ENCODE measurements at places on chromosomes 7 and 10.

DNA sequence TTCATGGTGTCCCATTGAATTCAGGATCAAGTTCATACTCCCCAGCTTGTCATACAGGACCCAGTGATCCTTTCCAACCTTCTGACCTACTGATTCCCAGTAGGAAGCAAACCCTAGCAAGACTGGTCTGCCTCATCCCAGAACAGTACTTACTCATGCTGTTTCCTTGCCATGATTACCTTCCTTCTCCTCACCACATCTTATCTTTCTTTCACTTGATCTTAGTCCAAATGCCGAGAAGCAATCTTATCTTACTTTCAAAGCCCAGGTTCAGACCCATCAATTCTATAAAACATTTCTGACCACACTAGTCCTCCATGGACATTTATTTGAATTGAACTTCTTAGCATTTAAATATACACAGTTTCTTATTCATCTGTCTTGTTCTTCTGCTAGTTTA, 26.6 kb upstream of the ATRNL1 start:
- DNase-seq = no peak

DNA sequence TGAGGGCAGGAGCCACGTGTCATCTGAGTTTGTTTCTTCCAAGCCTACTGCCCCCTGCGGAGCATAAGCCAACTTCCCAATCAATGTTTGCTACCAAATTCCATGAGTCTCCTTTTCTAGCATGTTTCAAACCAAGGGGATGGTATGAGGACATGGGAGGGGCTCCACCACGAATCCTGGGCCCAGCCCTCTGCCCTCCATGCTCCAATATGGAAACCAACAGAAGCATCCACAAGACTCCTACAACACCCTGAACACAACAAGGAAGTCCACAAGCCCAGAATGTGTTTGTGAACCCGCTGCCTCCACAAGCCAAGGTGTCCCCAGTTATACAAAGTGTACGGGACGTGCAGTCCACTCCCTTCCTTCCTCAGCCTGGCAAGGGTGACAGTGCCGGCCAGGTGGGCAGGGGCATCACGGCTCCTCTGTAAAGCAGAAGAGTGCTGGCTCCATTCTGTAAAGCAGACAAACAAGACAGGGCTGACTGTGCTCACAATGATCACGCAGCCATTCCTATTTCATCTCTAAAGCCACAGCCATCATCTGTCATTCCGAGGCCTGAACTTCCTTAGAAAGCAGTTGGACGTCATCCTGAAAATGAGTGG, 466.1 kb downstream of the PTPRN2 start:
- DNase-seq = no peak

- DNase-seq = no peak
Observed at GRCh38 chr10:119451300-119451896, 91.1 kb downstream of the RGS10 start.

DNA sequence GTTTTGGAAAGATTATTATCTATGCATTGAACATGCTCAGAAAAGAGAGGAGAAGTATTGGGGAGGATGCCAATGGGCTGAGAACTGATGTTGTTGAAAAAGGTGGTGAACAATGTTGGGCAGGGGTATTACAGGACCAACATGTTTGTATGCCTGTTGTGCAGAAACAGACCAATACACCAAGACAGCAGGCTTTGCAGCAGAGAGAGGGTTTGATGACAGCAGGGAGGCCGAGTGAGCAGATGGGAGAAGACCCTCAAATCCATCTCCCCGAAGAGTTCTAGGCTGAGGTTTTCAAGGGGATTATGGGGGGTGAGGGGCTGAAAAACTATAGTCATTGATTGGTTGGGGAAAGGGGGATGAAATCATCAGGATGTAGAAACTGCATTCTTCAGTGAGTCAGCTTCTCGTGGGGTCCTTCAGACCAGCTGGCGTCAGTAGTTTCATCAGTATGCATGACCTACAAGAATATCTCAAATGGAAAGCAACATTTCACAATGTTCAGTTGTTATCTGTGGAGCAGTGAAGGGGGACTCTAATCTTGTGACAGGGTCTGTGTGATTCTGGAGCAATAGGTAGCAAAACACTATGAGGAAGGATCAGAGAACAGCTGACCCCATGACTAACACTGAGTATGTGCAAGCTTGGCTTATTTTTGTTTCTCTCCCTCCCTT, 167.8 kb downstream of the BAMBI start:
- DNase-seq = no peak

DNA sequence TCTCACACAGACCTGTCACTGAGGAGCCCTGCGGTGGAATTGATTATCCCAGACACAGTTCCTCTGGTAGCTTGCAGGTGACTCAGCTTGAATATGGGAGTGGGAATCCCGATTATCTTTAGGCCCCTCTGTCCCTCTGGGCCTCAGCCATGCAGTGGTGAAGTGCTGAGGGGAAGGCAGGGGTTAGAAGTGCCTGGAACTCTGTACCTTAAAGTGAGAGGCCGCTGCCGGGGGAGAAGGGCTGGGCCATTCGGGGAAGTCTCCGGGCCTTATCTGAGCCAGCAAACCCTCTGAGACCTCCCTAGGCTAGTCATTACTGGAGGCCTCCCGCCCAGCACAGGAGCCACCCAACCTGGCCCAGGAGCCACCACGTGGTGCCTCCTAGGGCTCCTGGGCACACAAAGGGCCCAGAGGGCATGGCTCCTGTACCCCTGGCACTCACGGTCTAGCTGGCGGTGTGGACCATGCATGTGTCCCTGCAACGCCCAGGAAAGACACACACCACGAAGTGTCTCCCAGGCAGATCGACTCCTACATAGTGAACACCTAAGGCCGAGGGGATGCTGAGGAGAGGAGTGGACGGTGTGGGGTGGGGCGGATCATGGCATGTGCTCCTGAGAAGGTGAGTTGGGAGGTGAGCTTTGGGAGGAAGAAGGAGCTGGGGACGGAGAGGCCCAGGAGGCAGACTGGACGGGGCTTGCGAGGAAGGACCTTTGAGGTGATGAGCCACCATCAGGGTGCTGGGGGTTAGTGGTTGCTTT, 56.2 kb downstream of the HK1 start:
- DNase-seq = no peak

DNA sequence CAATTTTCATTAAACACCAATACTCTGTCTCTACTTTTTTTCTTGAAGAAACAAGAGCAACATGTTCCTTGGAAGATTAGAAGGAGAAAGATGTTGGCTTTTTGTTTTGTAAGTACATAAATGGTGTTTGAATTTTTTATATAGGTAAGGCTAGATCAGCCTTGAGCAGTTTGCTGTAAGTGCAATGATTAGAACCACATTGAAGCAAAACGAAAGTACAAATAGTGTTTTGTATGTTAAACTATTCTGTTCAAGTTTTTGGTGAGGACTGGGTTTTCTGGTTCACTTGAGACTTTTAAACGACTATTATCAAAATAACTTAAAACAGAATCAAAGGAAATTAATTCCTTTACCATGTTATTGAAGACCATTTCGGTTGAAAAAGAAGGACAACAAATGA, 162.9 kb upstream of the NRP1 start:
- no peak for DNase-seq

GRCh38 chr10:132163278-132163765, 23.4 kb upstream of the DPYSL4 start:
- peak; percentile 95 for DNase-seq

GRCh38 chr7:141872931-141873330, 31.6 kb upstream of the PRSS37 start:
- no peak for DNase-seq

DNA sequence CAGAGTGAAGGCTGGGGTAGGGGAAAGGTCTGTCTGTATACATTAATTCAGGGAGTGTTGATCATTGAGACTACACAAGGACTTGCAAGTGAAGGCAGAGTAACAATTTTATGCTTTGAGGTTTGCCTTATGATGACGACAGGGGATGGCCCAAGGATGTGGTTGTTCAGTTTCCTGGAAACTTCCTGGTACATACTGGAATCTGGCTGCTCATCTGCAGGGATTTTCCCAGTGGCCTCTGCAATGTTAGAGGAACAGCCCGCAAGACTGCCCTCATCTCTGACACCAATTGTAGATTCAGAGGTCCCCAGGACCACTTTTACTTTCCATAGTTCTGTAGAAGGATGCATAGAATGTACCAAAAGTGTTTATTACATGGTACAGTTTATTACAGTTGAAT, 189.6 kb downstream of the TMEM178B start:
- DNase-seq = no peak

DNA sequence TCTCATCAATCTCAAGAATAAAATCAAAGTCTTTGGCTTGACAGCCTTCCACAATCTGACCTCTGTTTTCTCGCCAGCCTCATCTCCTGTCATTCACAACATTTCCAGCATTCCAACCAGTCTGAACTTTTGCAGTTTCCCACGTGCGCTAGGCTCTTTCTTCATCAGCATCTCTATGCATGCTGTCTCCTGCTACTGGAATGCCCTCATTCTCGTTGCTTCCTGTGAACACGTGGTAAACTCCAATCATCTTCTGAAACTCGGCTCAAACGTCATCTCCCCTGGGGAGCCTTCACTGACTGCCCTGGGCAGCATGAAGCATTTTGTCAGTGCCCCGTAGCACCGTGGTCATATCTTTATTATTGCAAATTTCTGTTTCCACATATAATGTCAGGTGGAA, 12.2 kb upstream of the RSBN1L start:
- no peak for DNase-seq

DNA sequence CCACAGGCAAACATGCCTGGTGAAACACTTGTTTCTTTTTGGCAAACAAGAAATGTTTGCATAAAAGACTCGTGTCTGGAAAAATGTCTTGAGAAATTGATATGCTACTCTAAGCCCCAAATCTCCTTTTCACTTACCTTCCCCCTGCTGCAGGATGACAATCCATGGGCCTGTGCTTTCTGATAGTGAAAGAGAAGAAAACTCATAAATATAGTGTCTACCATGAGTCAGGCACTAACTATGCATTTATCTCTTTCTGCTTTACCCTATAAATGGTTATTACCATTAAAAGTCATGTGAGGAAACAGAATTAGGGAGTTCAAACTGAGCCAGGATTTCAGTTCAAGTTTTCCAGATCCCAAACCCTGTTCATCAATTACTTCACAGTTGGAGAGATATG, 6.6 kb upstream of the TARP start:
- no peak for DNase-seq

DNA sequence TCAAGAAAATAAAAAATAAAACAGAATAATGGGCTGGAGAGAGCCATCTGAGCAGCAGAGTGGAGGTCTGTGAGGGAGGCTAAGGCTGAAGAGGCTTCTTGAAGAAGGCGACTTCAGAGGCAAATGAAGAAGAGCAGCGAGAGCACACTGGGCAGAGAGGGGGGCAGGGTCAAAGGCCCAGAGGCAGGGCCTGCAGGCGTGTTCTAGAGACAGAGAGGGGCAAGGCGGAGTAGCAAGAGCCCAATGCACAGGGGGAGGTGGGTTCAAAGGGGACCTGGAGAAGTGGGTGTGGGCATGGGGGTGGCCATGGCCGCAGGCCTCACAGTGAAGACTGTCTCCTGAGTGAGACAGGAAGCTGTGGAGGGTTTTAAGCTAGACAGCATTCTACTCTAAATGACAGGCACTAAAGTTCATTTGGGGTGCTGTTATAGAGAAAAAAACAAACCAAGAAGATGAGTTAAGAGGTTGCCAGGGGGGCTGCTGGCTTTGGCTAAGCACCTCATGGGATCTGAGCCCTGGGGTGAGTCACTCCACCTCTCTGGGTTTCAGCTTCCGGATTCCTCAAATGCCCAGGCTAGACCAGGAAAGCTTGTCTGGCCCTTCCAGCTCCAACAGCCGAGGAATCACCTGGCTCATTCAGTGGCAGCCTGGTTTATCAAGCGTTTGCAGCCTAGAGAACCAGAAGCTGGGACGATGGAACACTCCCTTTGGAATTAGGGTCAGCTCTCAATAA, 81.7 kb downstream of the DLG5 start:
- DNase-seq = no peak

- no peak for DNase-seq
Observed at GRCh38 chr10:79342295-79342761, 4.9 kb upstream of the PPIF start.

DNA sequence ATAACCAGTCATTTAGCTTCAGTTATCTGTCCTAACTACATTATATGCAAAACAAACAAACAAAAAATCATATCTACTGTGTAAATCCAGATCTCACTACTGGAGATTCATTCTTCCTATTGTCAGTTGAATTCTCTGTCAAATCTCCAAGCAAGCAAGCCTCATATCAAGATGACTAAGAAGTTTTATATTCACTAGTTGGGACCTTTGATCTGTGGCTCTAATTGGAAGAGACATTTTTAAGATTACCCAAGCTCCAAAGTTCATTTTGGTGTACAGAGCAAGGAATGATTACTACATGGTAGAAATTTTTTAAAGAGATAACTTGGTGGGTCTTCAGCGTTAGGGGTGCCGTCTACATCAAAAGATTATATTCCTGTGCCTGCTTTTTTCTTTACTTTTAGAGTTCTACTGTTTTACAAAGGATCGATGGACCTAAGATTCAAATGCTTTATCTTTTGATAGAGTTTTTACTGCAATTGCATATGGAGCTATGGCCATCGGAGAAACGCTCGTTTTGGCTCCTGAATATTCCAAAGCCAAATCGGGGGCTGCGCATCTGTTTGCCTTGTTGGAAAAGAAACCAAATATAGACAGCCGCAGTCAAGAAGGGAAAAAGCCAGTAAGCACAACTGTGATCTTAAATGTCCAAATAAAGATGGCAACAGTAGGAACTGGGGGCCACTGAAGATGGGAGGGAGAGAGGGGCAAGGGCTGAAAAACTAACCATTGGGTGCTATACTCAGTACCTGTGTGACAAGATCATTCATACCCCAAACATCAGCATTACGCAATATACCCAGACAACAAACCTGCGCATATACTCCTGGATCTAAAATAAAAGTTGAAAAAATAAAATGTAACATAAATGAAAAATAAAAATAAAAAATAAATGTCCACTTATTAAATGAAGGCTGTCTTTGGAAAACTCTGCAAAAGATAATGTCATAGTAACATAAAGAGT, 47.9 kb downstream of the SP8 start:
- no peak for DNase-seq

DNA sequence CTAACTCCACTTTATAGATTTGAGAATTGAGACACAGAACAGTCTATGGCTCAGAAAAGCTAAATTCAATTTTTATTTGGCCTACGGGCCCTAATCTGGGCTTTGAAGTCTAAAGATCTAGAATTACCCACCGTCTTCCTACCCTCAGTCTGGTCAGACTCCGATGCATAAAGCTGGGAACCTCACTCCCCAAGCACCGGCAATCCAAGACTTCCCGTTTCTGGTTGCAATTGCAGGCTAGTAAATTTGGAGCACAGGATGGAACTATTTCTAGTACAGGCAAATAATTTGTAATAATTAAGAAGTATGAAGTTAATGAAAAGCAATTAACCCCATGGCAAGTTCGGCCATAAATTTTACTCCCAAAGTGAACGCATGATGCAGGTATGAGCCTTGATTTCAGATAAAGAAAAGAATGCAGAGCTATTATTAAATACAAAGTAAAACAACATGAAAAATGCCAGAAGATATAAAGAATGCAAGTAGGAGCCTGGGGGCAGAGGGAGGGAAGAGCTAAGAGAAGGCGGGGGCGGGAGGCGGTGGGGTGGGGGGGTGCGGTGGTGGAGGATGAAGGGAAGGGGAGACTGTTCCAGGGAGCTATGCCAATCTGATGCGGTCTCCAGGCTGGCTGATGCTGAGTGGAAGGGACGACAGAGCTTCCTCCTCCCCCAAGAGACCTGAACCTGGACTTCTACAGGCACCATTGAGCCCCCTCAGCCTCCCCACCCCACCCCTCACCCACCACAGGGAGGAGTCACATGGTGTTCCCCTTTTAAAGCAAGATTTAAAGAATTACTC, 45.1 kb downstream of the BPGM start:
- no peak for DNase-seq
